ENCODE measurements at places on chromosomes 7 and 10. TPM values are rescaled to one million over a fixed set of nuclear protein-coding genes. Genes with fewer than 3 reads are reported as not detected.

DNA sequence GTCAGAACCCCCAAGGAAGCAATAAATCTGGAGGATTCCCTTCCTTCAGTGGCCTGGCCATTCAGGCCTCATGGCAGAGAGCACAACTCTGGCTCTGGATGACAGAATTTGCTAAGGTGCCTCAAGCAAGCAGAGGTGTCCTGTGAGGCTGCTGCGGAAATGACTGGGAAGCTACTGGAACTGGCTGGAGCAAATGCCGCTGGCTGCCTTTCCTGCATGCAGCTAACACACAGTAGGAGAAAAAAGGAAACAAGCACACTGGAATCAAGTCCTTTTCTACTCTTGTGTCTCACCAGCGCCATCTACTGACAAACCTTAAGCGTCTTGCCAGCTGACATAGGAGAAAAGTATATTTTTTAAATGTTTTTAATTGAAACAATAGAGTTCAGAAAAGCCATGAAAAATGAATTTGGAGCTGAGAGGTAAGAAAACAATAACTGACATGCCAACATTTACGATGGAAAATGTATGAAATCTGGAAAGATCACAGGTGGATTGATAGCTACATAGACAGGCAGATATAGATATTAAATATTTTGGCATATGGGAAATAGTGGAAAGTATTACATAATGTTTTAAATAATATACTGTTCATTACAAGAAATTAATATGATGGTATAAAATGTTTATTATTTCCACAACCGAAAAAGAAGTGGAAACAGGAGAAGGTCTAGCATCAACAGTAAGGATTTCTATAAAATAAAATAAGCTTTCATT, 951.6 kb downstream of the ANKRD7 start:
- H3K36me3 ChIP-seq = no peaks in the 10 kb centered on the region
- no peak overlapping the region for H3K4me3 ChIP-seq
- peak; percentile 80 for DNase-seq
- H3K4me1 ChIP-seq = no peaks in the 10 kb centered on the region
- no peak overlapping the region for H3K27ac ChIP-seq

DNA sequence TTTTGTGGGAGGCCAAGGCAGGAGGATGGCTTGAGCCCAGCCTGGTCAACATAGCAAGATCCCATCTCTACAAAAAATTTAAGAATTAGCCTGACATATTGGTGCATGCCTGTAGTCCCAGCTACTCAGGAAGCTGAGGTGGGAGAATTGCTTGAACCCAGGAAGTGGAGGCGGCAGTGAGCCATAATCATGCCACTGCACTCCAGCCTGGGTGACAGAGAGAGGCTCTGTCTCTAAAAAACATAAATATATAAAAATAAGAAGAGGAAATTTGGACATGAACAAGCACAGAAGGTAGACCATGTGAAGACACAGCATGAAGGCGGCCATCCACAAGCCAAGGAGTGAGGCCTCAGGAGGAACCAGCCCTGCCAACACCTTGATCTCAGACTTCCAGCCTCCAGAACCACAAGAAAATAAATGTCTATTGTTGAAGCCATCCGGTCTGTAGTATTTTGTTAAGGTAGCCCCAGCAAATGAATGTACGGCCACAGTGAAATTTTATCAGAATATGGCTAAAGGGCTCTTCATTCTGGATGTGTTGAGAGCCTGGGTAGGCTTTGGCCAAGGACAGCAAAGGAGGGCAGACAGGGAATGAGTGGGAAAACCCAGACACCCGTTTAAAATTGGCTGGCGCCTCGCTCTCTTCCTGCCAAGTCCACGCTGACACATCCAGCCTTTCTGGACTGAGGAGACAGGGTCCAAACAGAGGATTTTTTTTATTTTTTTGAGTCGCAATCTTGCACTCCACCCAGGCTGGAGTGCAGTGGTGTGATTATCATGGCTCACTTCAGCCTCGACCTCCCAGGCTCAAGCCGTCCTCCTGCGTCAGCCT, 12.9 kb upstream of the GRID2IP start:
- no peak overlapping the region for H3K27ac ChIP-seq
- no peak for DNase-seq

- no peaks in the 10 kb centered on the region for H3K27me3 ChIP-seq
- H3K4me1 ChIP-seq = no peaks in the 10 kb centered on the region
- no peak for DNase-seq
- H3K4me3 ChIP-seq = no peak overlapping the region
- H3K27ac ChIP-seq = no peak overlapping the region
These were observed 126.7 kb downstream of the NRCAM start for GRCh38 chr7:108329514-108329913.

DNA sequence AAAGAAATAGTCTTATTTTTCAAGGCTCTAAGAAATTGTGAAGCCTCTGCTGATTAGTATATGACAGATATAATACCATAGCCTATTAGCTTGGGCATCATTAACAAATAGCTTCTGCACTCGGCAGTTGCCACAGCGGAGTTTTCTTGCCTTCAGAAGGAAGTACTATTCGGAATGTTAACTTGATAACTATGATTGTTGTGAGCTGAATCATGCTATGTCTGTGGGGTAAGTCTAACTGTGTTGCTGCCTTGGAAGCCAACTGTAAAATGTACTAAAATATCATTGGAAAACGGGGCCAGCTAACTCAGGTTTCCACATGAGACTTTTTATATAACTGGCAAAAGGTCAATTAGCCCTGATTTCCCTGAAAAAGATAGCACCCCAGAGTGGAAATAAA, 93.2 kb downstream of the TWIST1 start:
- H3K27ac ChIP-seq = no peak overlapping the region
- no peaks in the 10 kb centered on the region for H3K27me3 ChIP-seq
- H3K36me3 ChIP-seq = no peaks in the 10 kb centered on the region
- no peak for DNase-seq
- H3K4me3 ChIP-seq = no peak overlapping the region

DNA sequence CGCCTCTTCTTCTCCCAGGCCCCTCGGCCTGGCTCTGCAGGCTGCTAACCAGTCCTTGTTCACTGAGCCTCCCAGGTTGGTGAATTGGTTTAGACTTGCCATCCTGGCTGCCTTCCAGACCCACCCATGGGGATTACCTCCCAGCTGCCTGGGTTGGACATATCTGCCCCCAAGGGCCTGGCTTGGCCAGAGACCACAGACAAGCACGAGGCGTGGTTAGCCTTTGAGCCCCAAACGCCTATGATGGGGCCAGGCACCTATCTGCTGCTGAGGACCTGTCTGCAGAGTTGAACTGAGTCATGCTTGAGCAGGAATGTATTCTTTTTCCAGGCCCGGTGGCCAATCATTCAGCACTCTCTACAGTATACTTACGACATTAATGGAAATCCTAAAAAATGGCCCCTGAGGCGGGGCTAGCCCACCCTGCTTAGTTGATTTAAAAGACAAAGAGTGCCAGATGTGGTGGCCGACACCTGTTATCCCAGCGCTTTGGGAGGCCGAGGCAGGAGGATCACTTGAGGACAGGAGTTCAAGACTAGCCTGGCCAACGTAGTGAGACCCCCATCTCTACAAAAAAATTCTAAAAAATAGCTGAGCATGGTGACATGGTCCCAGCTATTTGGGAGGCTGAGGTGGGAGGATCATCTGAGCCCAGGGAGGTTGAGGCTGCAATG, 361.5 kb downstream of the FRMD4A start:
- no peaks in the 10 kb centered on the region for H3K4me1 ChIP-seq
- no peak overlapping the region for H3K27ac ChIP-seq
- H3K4me3 ChIP-seq = no peak overlapping the region
- DNase-seq = no peak
- H3K27me3 ChIP-seq = no peaks in the 10 kb centered on the region

GRCh38 chr7:143013893-143014292, 13.0 kb downstream of the OR9A2 start:
- peaks cover 19% of the 10 kb centered on the region for H3K4me1 ChIP-seq
- H3K4me3 ChIP-seq = no peak overlapping the region
- H3K36me3 ChIP-seq = no peaks in the 10 kb centered on the region

DNA sequence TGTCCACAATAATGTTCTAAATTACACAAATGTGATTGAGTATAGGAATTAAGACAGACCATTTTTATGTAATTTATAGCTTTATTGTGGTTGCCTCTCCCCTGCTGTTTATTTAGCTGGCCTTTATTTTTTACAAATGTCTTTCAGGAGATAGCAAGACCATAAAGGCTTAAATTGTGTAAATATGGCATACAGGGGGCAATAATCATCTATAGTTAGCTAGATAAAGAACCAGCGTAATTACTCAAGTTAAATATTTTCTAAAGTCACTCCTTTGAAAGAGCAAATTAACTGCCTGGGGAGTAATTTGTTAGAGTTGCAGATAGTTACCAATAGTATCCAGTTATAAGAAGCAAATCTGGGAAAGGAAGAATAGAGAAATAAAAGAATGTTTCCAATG, at the start of gene MALRD1:
TSS of gene MALRD1 (plus strand) at position 313 of the 400 bp plus-strand sequence. CDS start 138 bp downstream, outside the sequence.
- H3K27ac ChIP-seq = no peak within 1 kb of the TSS
- no peaks in the 10 kb centered on the region for H3K36me3 ChIP-seq
- H3K4me1 ChIP-seq = no peaks in the 10 kb centered on the region
- no peaks in the 10 kb centered on the region for H3K27me3 ChIP-seq

- H3K36me3 ChIP-seq = no peaks in the 10 kb centered on the region
- no peaks in the 10 kb centered on the region for H3K4me1 ChIP-seq
These were observed 638.1 kb upstream of the FOXK1 start for GRCh38 chr7:4043988-4044387.

GRCh38 chr10:79147796-79148451, 79.2 kb downstream of the ZMIZ1 start:
- H3K4me1 ChIP-seq = peaks cover 49% of the 10 kb centered on the region
- H3K27ac ChIP-seq = peak overlapping the region; percentile 76
- no peak overlapping the region for H3K4me3 ChIP-seq
- H3K27me3 ChIP-seq = no peaks in the 10 kb centered on the region

GRCh38 chr10:79984851-79985250, 35.9 kb upstream of the SFTPD start:
- H3K4me3 ChIP-seq = no peak overlapping the region
- no peaks in the 10 kb centered on the region for H3K4me1 ChIP-seq
- H3K27me3 ChIP-seq = no peaks in the 10 kb centered on the region
- no peak for DNase-seq
- no peak overlapping the region for H3K27ac ChIP-seq

DNA sequence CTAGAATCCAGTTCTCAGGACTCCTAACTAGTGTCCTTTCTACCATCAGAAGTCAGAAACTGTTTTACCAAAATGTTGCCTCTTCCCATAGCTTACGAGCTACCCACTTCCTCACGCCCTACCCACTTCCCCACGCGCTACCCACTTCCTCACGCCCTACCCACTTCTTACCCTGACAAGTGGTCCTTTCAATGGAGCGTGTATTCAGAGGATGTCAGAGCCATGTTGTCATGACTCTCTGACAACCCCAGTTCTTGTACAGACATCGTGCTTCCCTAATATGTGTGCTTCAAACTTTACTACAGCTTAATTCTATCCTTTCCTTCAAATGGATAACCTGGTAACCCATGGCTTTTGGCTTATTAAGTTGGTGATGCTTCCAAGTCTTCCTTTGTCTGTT, 84.8 kb upstream of the PHF14 start:
- no peak for DNase-seq
- no peaks in the 10 kb centered on the region for H3K4me1 ChIP-seq
- no peak overlapping the region for H3K27ac ChIP-seq
- H3K36me3 ChIP-seq = no peaks in the 10 kb centered on the region
- no peaks in the 10 kb centered on the region for H3K27me3 ChIP-seq
- H3K4me3 ChIP-seq = no peak overlapping the region

Gene PLEKHS1
- 1.1 TPM for total RNA-seq

Gene GHRHR
- total RNA-seq = 3.6 TPM

Gene CELF2
- total RNA-seq = 27.8 TPM

Gene LRRC17
- 9.7 TPM for total RNA-seq

Gene LIPF
- 0.81 TPM for total RNA-seq
